ENCODE measurements at places on chromosomes 5 and 9. TPM values are rescaled to one million over a fixed set of nuclear protein-coding genes. Genes with fewer than 3 reads are reported as not detected.

DNA sequence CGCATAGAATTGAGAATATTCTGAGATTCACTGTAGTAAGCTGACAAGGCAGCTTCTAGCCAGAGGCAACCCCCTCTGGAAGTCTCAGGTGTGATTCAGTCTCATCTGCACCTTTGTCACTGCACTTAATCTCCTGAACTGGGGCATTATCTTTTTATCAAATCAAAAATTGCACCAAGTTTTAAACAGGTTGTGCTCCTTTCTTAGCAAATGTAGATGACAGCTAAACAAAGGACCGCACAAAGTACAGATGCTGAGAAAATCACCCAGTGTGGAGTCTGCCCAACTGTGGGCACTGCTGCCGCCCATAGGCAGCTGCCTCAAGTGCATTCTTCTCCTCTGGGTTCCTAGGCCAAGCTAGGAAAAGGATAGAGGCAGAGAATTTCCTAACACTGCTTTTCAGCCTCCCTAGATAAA lies 51.1 kb downstream of the STARD4 start:
- no peak for DNase-seq

GRCh38 chr5:132526290-132526973 lies 16.9 kb downstream of the IL5 start:
- peak; percentile 56 for DNase-seq

SPATA31D4 gene
- polyA plus RNA-seq, result not detected

- no peak for DNase-seq
Observed at GRCh38 chr5:151947931-151948608, 23.4 kb upstream of the GLRA1 start.

DNA sequence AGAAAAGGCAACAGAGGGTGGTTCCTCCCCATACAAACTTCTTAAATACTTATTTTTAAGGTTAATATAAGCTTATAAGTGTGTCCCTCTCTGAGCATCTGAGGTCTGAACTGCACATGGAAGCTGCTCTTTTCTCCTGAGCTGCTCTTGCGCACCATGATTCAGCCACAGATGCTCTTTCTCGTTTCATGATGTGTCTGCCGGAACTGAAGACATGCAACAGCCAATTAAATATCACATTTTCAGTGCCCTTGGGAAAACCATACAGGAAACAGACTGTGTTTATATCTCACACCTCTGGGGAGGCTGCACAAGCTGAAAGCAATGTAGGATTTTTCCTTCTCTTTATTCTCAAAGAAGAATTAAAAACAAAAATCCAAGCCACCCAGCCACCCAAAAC lies 96.8 kb upstream of the NREP start:
- no peak for DNase-seq

- no peak for DNase-seq
Observed at GRCh38 chr5:36889264-36889663, 12.7 kb downstream of the NIPBL start.

GRCh38 chr5:157387683-157388093 lies 72.3 kb upstream of the NIPAL4 start:
- DNase-seq, result no peak

DNA sequence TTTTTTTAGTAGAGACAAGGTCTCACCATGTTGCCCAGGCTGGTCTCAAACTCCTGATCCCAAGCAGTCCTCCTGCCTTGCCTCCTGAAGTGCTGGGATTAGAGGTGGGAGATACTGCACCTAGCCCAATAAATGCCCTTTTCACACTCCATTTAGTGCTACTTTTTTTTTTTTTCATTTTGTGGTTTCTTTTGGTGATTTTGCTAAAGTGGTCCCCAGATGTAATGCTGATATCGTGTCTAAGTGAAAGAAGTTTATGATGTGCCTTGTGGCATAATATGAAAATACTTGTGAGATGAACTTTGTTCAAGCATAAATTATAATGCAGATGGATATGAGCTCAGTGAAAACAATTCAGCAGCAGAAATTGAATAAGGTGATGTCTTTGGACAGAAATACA lies 227.4 kb downstream of the ARHGAP26 start:
- DNase-seq, result peak; percentile 67

- no peak for DNase-seq
Observed at GRCh38 chr5:14414656-14415023, 167.0 kb upstream of the OTULINL start.

DNA sequence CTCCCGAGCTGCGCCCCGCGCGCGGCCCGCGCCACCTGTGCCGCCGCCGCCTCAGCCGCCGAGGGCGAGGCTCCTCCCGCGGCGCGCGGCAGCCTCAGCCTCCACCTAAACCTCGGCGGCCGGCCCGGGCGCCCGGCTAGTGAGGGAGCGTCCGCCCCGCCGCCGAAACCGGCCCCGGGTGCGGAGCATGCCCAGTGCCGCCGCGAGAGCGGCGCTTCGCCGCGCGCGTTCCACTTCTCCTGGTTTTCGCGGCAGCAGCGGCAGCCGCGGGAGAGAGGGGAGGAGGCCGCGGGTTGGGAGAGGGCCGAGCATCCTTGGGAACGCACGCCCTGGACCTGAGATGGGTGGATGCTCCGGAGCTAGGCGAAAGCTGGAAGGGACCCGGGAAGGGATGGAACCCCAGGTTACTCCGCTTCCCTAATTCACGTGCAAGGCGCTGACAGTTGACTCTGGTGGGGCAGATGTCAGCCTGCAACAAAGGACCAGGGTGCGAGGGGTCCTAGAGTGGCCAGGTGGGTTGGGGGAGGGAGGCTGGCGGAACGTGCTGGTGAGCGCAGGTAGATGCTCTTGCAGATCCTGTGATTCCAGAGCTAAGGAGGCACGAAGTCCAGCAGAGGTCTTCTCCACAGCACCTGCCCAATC lies at the start of gene CTNND2:
TSS of gene CTNND2 (minus strand) at position 182 of the 642 bp plus-strand sequence. CDS start 593 bp downstream, outside the sequence.
- no peak for DNase-seq

GRCh38 chr5:116415989-116416388 lies 158.6 kb downstream of the SEMA6A start:
- DNase-seq, result no peak

GRCh38 chr5:25160891-25161290 lies 516.1 kb upstream of the CDH10 start:
- no peak for DNase-seq

GRCh38 chr5:164119806-164120447 lies 614.5 kb downstream of the MAT2B start:
- no peak for DNase-seq

DNA sequence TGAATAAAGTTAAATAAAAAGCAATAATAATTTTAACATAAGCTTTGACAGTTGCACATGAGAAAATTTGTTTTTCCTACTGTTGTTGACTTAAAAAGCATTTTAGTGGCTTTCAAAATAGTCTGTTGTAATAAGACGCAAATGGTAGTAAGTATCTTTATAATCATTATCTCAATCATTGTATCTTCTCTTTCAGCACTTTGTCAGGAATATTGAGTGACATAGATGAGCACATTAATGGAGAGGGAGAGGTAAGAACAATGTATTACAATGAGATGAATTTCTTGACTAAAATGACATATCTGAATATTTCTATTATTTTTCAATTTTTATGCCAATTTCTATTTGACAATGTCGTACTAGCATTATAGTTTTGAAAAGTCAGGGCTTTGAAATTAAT lies 193.9 kb upstream of the MRPS30 start:
- DNase-seq, result no peak

- peak; percentile 38 for DNase-seq
Observed at GRCh38 chr5:35672995-35673394, 55.3 kb downstream of the SPEF2 start.

DNA sequence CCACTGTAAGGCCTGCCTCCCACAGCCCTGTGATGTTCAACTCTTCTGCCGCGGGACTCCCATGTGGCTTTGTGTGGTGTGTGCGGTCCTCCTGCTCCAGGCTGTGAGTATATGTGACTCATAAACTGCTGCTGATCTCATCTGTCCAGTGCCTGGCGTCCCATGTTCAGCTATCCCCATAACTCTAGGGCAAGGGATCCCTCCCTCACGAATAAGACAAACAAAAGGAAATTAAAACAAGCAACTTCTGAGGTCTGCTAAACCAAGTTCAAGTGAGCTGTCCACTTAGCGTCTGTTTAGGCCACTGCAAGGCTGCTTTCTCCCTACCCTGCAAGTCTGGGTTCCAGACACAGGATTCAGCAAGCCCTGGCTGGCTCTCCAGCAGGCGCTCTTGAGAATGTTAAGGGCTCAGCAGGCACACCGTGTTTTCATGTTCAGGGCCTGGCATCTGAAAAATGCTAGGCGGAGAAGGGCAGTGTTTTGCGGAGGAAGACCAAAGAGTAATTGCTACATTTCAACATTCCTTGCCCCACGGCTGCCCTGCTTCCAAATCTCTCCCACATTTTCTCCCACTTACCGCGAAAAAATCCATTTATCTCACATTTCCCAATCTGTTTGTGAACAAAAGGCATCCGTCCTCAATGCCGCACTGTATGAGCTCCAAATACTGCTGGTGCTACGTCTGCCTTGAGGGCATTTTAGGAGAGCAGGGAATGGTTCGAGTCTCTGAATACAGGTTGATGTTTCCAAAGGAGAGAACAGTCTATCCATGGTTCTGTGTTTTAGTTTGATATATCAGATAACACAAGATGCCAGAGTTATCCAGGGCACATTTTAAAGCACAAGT lies 280.2 kb downstream of the SEMA5A start:
- DNase-seq, result no peak

GRCh38 chr9:88925481-88925880 lies 65.8 kb upstream of the S1PR3 start:
- DNase-seq, result no peak

DNA sequence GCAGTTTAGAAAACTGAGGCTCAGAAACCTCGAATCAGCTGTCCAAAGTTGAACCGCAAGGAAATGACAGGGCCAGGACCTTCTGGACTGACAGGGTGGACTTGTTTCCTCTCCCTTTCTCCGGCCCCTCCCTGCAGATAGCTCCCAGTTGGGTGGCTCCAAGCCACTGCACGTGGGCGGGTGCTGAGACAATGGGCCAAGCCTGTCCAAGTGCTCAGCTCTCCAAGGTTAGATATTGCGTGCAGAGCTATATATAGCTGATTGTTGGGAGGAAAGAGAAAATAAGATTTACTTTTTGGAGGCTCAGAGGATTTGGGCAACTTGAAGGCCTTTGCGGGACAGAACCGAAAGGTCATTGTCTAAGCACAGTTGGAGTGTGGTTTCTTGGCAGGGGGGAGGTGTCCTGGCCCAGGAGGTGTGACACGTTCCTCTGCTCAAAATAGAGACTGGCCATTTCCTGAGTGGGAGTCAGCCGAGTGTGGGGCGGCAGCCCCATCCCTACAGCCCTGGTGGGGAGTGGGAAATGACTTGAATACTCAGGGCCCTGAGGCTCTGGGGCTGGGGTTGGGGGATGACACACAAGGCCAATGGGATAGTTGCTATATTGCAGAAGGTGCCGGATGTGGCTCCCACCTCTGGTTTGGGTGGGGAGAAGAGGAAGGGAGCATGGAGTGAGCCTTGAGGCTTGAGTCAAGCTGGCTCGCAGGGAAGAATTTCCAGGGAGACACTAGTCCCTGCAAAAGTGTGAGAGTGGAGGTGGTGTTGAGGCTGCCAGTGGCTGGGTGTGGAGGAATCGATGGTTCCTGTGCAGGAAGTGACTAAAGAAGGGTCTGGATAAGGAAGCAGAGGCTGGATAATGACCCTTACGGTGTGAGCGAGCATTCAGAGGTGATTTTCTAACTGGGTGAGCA lies 44.4 kb upstream of the SMAD5 start:
- no peak for DNase-seq

DNA sequence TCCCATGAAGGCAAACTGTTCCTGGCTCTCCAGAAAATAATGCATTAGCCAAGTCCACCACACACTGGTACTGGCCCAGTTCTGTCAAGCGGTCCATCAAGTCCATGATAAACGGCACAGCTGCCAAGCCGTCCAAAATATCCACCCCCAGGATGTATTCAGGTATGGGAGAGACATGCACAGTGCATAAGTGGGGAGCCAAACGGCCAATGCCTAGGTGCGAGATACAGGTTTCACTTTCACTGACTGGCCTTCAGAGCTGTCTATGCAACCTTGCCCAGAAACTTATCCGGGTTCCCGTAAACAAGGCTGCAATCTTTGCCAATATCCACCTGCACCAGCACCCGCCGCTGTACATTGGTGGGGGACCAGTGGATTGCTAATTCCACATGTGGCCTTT lies 795.8 kb downstream of the EFNA5 start:
- no peak for DNase-seq

ITK gene
- polyA plus RNA-seq, result 71.9 TPM

- DNase-seq, result no peak
Observed at GRCh38 chr5:105413406-105413990, 1850.9 kb upstream of the NUDT12 start.

DNA sequence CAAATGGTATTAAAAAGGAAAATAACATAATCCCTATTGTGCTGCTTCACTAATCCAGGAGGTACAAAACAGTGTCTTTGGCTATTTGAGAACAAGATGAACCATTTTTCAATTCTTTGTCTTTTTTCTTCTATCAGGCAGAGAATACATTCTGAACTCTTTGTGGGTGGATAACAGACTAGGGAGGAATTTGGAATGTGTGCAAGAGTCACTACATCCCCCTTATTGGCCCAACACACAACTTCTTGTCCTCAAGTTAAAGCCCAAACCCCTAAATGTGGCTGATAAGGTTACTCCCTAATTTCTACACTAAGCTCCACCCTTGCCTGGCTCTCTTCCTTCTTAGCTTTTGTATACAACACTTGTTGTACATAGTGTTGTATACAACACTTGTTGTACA lies 342.7 kb upstream of the RFX3 start:
- no peak for DNase-seq

DNA sequence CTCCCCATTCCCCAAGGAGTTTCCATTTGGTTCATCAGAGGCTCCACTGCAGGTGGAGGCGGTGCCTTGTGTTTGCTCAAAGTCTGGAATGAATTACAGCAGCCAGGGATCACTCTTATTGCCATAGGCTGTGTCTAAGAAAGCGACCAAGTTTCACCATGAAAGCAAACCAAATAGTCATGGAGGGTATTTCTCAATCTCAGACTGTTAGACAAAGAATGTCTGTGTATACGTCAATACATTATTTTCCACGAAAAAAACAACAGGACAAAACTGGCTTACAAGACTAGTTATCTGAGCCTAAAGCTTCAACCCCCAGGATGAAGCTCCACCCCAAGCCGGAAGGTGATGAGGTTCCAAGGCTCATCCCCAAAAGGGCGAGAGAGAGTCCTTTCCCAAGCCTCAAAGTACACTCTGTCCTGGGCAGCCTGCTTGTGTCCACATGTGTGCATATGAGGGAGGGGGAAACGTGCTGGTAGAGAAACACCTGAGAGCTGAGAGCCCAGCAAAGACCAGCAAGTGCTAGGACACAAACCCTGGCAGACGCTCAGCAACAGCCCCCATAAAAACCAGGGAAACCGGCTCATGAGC lies 4.3 kb downstream of the B4GALT1 start:
- no peak for DNase-seq

DNA sequence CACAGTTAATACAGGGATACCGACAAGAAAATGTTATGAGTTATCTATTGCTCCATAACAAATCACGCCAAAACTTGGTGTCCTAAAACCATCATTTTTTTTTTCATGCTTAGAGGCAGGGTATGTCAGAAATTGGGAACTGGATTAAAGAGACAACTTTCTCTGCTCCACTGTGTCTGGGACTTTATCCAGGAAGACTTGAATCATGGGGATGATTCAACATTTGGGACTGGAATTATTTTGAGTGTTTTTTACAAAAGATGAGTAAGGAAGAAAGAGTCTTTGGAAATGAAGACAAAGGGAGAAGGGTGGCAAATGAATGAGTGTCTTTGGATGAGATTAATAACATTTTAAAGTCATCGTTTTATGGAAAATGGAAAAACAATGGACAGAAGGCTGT lies 1883.7 kb upstream of the C9orf72 start:
- DNase-seq, result no peak

GRCh38 chr5:3715062-3715461 lies 119.4 kb downstream of the IRX1 start:
- no peak for DNase-seq

PCDHGB6 gene
- polyA plus RNA-seq, result 1.9 TPM

WDR38 gene
- polyA plus RNA-seq, result not detected

GRCh38 chr5:158079097-158079496 lies 220.2 kb upstream of the CLINT1 start:
- DNase-seq, result no peak
